Activated T-cell treated with anti-CD3 and anti-CD28 coated beads, Interleukin-2, amount 50 U/mL, for 4 hours (primary cell): ENCODE measurements at places on chromosomes 12 and 14.

- no peak for DNase-seq
These were observed 166.0 kb upstream of the NOS1 start for GRCh38 chr12:117527479-117527855.

DNA sequence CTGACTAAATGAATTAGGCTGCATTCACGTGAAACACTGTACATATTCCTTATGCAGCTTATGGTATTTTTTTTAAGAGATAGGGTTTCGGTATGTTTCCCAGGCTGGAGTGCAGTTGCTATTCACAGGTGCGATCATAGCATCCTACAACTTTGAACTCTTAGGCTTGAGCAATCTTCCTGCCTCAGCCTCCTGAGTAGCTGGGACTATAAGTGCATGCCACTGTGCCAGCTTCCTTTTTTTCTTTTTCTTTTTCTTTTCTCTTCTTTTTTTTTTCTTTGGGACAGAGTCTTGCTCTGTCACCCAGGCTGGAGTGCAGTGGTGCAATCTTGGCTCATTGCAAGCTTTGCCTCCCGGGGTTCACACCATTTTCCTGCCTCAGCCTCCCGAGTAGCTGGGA is 35.8 kb upstream of the SPPL3 start:
- no peak for DNase-seq

DNA sequence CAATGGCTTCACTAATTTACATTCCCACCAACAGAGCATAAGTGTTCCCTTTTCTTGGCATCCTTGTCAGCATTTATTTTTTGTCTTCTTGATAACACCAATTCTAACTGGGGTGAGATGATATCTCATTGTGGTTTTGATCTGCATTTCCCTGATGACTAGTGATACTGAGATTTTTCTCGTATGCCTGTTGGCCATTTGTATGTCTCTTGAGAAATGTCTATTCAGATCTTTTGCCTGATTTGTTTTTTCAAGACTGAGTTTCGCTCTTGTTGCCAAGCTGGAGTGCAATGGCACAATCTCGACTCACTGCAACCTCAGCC is 4.7 kb upstream of the PLD4 start:
- no peak for DNase-seq

DNA sequence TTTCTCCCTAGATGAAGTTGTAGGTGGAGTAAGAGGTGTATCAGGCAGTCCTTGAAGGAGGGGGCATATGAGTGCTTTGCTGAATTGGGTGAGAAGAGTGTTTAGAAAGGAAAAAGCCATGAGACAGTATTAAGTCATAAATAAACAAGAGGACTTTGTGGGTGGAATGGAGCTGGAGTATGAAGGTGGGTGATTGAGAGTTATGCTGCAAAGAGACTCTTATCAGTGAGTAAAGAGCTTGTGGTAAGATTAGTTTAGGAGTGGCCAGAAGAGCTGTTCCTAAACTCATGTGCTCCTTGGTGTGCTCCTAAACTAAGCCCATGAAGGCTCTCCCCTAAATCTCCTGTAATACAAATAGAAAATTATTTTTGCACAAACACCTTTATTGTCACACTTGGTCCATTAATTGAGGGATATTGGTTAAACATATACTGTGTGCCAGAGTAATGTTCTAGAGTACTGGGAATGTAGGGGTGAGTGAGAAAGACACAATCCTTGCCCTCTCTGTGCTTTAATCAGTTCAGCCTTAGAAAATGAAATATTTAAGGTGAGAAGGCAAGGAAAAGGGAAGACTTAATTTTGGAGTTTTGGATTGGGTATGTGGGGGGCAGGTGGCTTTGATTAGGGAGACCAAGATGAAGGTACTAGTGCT is 9.8 kb downstream of the CHPT1 start:
- DNase-seq: no peak

DNA sequence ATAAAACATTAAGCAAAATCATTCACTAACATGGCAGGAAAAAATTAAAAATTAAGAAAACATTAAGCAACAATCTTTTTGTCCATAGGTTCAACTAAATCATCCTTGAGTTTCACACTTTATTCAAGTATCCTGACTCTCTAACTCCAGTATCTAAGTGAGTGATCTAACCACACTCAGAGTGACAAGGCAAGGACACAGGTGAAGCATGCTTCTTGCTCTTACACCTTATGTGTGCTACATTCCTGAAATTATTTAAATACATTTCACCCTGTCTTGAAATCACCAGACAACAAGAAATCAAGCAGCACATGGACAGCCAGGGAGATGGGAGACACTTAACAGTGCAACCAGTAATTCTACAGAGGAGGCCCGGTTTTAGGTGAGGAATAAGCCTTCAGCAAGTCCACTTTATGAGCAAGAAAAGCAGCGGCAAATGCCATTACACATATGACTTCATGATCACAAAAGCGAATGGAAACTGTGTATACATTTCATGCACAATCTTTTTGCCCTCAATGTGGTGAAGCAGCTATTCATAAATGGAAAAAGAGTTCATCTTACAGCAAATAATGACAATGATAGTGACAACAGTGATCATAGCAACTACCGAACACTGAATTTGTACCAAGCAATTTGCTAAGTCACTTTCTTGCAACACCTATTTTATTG is 37.4 kb downstream of the PHLDA1 start:
- DNase-seq: no peak

DNA sequence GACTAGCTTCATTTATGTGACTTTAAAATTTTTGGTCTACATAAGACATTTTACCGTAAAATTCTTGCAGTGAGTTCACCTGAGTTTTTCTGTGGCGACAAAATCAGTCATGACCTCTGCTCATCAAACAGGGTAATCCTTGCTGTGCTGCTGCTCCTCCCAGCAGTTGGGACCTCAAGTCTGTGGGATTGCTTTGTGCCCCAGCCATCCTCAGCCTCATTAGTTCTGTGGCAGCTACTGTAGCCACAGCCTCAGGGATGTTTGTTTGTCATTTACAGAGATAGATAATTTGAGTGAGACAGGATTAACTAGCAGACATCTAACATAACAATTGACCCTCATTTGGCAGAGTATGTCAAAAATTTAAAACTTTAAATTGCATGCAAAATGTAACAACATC is 357.0 kb downstream of the PCNX1 start:
- no peak for DNase-seq

GRCh38 chr14:47555333-47555732 is 120.1 kb downstream of the MDGA2 start:
- no peak for DNase-seq

DNA sequence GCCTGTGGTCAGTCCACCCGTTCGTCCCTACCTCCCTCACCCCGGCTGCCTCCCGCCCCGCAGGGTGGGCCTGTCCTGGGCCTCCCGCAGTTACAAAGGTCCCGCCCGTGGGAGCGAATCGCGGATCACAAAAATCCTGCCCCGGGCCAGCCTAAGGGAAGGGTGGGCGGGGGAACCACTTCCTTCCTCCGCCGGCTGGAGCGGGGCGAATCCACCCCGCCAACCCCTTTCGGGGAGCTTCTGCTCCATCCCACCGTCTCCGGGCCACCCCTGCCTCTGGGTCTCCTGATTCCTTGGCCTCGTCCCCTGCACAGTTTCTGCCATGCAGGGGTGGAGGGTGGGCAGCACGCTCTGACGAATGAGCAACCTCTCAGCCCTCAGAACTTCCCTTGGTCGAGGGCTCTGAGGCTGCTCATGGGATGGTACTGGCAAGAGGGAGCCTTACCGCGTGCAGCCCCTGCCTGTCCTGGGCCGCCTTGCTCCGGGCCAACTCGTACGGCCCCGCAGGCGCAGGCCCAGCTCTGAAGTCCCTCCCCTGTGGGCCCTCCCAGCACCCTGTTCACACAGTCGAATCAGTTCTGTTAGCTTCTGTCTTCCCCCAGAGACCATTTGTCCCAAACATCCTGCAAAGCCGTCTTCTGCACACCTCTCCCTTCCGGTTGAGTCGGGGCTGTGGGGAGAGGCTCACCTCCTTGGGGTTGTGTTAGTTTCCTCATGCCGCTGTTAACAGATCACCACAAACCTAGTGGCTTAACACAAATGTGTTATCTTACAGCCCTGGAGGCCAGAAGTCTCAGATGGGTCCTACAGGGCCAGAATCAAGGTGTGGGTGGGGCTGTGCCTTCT is 589 bp upstream of the HVCN1 start:
- peak; percentile 13 for DNase-seq

- no peak for DNase-seq
These were observed 48.7 kb downstream of the PSMA6 start for GRCh38 chr14:35340616-35341453.

DNA sequence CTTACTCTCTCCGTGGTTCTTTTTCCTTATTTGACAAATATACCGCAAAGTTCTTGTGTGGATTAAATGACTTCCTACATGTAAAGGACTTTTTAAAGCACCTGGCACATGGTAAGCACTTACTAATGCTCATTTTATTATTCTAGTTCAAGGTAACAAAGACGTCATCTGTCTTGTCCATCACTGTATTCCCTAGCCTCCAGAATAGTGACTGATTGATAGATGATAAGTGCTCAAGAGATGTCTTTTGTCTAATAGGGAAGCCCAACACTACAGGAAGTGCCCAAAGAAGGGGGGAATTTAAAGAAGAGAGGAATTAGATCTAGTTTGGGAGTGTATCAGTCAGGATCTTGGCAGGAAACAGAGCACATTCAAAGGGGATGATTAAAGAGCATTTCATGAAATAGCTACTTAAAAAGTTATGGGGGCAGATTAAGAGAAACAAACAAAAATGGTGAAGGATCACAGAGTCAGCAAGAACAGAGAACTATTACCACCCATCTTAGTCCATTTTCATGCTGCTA is 151.9 kb downstream of the GXYLT1 start:
- DNase-seq: no peak

DNA sequence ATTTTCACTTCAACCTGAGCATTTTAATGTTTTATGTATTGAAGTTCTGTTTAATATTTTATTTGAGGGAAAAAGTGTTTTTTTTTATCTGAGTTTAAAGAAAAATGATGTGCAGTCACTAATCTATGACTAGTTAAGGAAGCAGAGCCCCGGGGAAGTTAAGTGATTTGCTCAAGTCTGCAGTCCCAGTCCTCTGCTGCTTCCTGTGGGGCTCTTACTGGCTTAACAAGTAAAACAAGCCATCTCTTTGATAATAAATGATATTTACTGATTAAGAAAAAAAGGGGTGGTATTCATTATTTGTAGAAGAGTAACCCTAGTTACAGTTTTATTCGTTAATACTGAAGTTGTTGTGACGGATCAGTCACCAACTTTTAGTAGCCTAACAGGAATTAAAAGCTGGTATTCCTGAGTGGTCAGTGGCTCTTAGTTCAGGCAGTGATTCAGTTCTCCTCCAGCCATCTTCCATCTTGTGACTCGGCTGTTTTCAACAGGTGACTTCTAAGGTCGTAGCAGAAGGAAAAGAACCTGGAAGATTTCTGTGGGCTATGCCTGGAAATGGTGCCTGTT is 21.7 kb downstream of the BICDL1 start:
- no peak for DNase-seq

DNA sequence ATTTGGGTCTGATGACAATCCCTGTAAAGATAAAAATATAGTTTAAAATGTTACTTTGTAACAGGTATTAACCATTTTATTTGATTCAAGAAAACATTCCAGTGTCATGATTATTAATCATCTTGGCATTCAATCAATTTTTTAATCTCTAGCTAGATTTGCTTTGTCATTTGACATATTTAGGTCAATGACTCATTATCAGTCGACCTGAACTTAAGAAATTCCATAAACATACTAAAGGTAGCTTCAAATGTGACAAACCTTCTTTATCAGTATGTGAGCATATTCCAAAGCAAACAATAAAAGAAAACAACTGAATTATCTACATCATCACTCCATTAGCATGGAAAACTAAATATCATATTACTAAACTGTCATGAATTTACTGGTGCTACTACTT is 50.8 kb upstream of the CDKL1 start:
- no peak for DNase-seq

GRCh38 chr12:80161612-80162011 is 62.3 kb downstream of the OTOGL start:
- DNase-seq: no peak

GRCh38 chr14:30500222-30500621 is 58.7 kb upstream of the G2E3 start:
- no peak for DNase-seq

DNA sequence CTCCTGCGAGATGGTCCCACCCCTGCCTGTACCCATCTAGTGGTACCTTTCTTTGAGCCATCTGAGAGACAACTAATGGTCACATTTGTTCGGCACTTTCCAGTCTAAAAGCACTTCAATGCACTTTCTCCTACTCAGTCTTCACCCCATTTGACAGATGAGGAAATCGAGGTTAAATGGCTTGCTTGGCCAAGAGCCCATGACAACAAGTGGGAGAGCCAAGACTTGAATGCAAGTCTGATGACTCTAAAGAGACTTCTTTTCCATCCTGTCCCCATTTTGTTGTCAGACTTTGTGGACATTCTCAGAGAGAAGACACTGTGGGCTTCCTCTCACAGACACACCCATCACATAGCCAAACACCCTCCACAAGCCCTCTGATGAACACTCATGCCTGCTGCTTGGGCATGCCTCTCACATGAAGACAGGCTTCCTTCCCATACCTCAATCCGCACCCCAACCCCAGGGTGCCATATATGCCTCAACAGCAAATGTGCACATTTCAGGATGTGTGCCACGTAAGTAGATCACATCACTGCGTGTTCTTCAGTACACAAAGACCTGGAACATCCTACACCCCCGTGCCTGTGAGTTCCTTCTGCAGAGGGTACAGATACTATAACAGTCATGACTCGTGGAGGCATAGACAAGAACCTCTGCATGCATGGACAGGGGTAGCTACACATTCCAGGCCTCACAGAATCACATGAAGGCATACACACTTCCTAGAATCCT is 805 bp downstream of the MYH7 start:
- no peak for DNase-seq

- DNase-seq: no peak
These were observed 21.8 kb downstream of the MDM1 start for GRCh38 chr12:68310370-68310769.

DNA sequence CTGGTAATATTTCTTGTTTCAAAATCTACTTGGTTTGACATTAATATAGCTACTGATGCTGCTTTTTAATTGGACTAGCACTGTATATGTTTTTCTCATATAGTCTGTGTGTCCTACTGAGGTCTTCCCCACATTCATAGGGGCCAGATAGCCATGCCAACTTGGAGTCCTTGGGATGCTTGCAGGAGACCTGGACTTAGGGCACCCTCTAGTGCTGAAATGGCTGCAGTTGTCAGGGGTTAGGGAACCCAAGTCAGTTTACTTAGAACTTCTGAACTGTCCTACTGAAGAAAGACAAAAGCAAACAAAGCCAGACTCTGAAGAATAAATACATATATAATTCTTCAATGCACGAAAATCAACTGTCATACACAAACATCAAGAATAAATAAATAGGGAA is 279.9 kb upstream of the SYT1 start:
- no peak for DNase-seq

GRCh38 chr12:64931981-64932380 is 107.5 kb downstream of the TBC1D30 start:
- DNase-seq: no peak

GRCh38 chr14:100374270-100374669 is 51.1 kb downstream of the SLC25A47 start:
- DNase-seq: no peak

GRCh38 chr14:51035611-51036192 is 59.2 kb downstream of the TRIM9 start:
- no peak for DNase-seq

- peak; percentile 40 for DNase-seq
These were observed 1.2 kb downstream of the KHNYN start for GRCh38 chr14:24430682-24431568.

- no peak for DNase-seq
These were observed 308.0 kb upstream of the SFSWAP start for GRCh38 chr12:131402781-131403396.

- no peak for DNase-seq
These were observed 23.4 kb downstream of the DUSP16 start for GRCh38 chr12:12539028-12539810.
